Breast epithelium (tissue), 4 donors: ENCODE measurements at places on chromosomes 13 and 19. TPM values are rescaled to one million over a fixed set of nuclear protein-coding genes. Genes with fewer than 3 reads are reported as not detected.

CFD gene
- 797 TPM for total RNA-seq

DACT3 gene
- 1.9 TPM for total RNA-seq

- no peak for DNase-seq
These were observed 155.6 kb downstream of the TM9SF2 start for GRCh38 chr13:99656844-99657381.

- DNase-seq, result no peak
These were observed 1.9 kb downstream of the NFKBID start for GRCh38 chr19:35898499-35898809.

- no peak for DNase-seq
These were observed 10.7 kb downstream of the PRKACA start for GRCh38 chr19:14106840-14107239.

DNA sequence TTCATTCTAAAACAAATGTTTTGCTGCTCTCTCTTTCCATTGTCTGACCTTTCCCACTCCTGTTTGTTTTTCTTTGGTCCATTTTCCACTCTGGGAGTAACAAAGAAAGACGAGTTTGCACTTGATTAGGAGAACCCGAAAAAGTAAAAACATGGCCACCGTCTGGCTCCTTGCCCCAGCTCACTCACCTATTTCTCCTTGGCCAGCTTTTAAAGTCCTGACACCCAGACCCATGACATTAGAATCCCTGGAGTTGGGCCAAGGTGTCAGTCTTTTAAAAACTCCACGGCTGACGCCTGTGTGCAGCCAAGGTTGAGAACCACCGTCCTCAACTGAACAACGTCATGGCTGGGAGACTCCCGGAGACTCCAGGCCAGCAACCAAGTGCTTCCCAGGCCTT lies 63.6 kb upstream of the FLT1 start:
- no peak for DNase-seq
